ENCODE measurements at places on chromosomes 1 and 21. TPM values are rescaled to one million over a fixed set of nuclear protein-coding genes. Genes with fewer than 3 reads are reported as not detected.

The LIN28A gene
- 0.05 TPM for polyA plus RNA-seq

The CLCA1 gene
- polyA plus RNA-seq: 0.07 TPM

The RHCE gene
- 0.59 TPM for polyA plus RNA-seq

The NR0B2 gene
- polyA plus RNA-seq: 0.18 TPM

The INKA2 gene
- 1.5 TPM for polyA plus RNA-seq

All from thymus (tissue), 14 donors.